Activated CD4-positive, alpha-beta memory T cell treated with anti-CD3 and anti-CD28 coated beads, Interleukin-2, amount 10 ng/mL, durations not matched to agents 7 days and 5 days (primary cell): ENCODE measurements at places on chromosomes 1 and 21. TPM values are rescaled to one million over a fixed set of nuclear protein-coding genes. Genes with fewer than 3 reads are reported as not detected.

DNA sequence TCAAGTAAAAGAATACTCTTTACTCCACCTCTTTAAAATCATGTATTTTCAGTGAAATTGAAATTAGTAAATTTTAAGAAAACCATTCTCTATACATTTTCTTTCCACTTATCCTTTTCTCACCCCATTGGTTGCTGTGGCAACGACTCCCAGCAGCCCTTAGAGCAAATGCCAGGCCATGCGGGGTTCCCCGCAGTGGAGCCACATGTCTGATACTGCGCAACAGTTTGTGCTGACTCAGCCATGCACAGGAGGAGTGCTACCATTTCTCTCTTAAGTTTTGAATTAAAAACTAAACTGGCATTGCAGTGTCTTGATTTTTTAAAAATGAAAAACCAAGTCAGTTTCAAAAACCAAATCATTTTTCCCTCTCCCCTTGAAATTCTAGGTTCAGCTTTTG, 214.1 kb upstream of the L1TD1 start:
- H3K4me1 ChIP-seq = no peaks in the 10 kb centered on the region
- no peak overlapping the region for H3K27ac ChIP-seq
- no peaks in the 10 kb centered on the region for H3K36me3 ChIP-seq
- H3K27me3 ChIP-seq = no peaks in the 10 kb centered on the region
- no peak for DNase-seq

RNF207 gene
- 16.4 TPM for total RNA-seq

ZBTB8A gene
- total RNA-seq = 0.20 TPM

MAP7D1 gene
- total RNA-seq = 221 TPM

GRCh38 chr1:14254251-14254650, 344.2 kb upstream of the KAZN start:
- H3K27ac ChIP-seq = no peak overlapping the region
- H3K27me3 ChIP-seq = no peaks in the 10 kb centered on the region
- DNase-seq = no peak

NECTIN4 gene
- total RNA-seq = not detected

DNA sequence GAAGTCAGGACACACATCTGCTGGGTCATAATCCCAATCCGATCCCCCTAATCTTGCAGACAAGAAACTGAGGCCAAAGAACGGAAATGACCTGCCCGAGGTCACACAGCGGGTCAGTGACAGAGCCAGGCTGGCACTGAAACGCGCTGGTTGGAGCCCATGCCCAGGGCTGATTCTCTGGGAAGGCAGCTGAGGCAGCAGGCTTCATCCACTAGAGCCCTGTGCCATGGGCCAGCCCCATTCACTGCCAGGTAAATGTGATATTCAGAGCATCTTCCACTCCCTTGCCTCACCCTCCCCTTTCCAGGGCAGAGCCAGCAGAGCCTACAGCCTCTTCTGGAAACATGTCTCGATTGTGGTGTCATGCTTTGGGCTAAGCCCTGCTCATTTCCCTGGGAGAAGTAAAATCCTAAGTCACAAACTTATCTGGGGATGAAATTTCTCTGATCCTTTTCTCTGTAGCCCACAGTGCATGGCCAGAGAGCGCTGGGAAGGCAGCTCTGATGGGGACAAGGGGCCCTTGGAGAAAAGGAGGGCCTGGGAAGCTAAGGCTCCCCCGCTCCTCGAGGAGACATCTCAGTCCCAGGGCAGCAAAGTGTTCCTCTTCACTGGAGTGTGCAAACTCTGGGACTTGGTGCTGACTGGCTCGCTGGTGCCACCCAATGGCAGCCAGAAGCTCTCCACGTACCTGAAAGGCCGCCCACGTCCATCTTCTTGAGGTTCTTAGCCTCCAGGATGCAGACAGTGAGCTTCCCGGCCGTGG, 110.4 kb downstream of the SYT2 start:
- no peak overlapping the region for H3K27ac ChIP-seq
- H3K27me3 ChIP-seq = no peaks in the 10 kb centered on the region
- no peaks in the 10 kb centered on the region for H3K36me3 ChIP-seq
- peaks cover 5% of the 10 kb centered on the region for H3K4me1 ChIP-seq
- DNase-seq = peak; percentile 41

CAMK1G gene
- not detected for total RNA-seq

LRRN2 gene
- 0.10 TPM for total RNA-seq

PLA2G4A gene
- total RNA-seq = 0.13 TPM

- H3K27ac ChIP-seq = no peak overlapping the region
- no peaks in the 10 kb centered on the region for H3K36me3 ChIP-seq
- no peak overlapping the region for H3K4me3 ChIP-seq
- DNase-seq = no peak
- H3K27me3 ChIP-seq = peaks cover 18% of the 10 kb centered on the region
- no peaks in the 10 kb centered on the region for H3K4me1 ChIP-seq
Measured at GRCh38 chr1:9437961-9438430, 101.3 kb upstream of the SLC25A33 start.

DNA sequence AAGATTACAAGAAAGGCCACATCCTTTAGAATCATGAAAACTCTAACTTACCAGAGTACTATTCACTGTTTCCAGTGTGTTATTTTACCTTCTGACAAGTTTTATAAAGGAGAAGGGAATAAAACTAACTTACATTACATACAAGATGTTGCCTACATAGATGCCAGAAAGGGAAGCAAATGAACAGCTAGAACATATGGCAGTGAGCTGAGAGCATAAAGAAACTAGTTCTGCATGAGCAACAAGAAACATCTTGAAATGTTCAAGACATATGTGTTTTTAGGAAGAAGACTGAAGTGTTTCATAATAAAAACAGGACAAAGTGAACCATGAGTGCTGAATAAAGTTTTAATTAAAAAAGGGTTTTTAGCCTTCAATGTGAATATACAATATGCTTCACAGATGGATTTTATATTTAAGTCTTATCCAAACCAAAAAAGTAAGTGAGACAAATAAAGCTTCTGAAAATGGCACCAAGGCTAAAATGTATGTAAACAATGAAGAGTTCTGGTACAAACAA, 39.4 kb downstream of the SLC5A9 start:
- peaks cover 3% of the 10 kb centered on the region for H3K27me3 ChIP-seq
- H3K36me3 ChIP-seq = no peaks in the 10 kb centered on the region
- no peak overlapping the region for H3K4me3 ChIP-seq

DNA sequence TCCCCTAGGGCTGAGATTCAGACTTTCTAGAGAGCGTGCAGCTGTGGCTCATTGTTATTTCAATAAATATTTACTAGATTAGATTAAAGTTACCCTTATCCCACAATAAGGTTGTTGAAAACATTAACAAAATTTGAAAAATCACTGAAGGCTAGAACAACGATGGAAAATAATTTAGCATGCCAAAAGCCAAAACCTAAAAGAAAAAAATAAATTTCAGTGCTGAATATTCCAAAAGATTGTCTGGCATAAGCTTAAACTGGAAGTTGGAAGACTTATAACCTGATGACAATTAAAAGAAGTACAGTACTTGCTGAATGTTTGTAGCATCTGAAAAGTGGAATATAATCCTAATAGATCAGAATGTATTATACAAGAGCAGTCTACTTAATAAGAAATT, 221.3 kb downstream of the USH2A start:
- no peak overlapping the region for H3K4me3 ChIP-seq
- no peaks in the 10 kb centered on the region for H3K4me1 ChIP-seq
- H3K27me3 ChIP-seq = no peaks in the 10 kb centered on the region
- no peak overlapping the region for H3K27ac ChIP-seq

GRCh38 chr1:180566026-180566425, 7.3 kb downstream of the OVAAL start:
- no peaks in the 10 kb centered on the region for H3K36me3 ChIP-seq
- H3K27me3 ChIP-seq = peaks cover 40% of the 10 kb centered on the region
- DNase-seq = no peak
- H3K4me1 ChIP-seq = peaks cover under 1% of the 10 kb centered on the region
- no peak overlapping the region for H3K27ac ChIP-seq

DNA sequence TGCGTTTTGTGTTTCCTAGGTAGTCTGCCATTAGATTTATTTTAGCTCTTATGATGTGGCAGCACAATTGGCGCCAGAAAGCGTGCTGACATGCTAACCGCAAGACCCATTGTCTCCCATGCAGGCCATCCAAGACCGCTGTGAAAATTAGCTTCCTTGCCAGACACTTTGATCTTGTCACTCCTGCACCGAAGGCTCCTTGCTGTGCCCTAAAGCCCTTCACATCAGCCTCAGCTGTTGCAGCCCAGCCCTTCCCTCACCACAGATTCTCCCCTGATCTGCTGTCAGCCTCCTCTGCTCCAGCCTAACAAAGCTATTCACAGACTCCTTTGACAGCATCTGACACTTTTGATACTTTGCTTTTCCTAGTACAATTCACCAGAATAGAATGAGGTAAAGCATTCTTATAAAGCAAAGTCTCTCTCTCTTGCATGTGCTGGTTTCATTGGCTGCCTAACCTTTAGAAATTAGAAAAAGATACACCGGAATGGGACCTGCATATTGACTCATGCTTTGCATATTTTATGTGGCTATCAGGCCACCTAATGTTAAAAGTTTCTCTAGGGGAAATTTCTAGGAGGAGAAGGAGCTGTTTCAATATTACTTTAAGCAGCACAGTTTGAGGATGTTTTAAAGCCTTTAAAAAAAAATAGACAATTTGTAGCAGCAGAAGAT, 280.3 kb upstream of the FMN2 start:
- H3K4me3 ChIP-seq = no peak overlapping the region
- peaks cover 42% of the 10 kb centered on the region for H3K4me1 ChIP-seq
- H3K27me3 ChIP-seq = no peaks in the 10 kb centered on the region

GRCh38 chr1:201632364-201632952, 93.5 kb downstream of the NAV1 start:
- H3K36me3 ChIP-seq = no peaks in the 10 kb centered on the region
- H3K27ac ChIP-seq = no peak overlapping the region
- DNase-seq = no peak
- no peaks in the 10 kb centered on the region for H3K27me3 ChIP-seq
- no peaks in the 10 kb centered on the region for H3K4me1 ChIP-seq
- H3K4me3 ChIP-seq = no peak overlapping the region

DNA sequence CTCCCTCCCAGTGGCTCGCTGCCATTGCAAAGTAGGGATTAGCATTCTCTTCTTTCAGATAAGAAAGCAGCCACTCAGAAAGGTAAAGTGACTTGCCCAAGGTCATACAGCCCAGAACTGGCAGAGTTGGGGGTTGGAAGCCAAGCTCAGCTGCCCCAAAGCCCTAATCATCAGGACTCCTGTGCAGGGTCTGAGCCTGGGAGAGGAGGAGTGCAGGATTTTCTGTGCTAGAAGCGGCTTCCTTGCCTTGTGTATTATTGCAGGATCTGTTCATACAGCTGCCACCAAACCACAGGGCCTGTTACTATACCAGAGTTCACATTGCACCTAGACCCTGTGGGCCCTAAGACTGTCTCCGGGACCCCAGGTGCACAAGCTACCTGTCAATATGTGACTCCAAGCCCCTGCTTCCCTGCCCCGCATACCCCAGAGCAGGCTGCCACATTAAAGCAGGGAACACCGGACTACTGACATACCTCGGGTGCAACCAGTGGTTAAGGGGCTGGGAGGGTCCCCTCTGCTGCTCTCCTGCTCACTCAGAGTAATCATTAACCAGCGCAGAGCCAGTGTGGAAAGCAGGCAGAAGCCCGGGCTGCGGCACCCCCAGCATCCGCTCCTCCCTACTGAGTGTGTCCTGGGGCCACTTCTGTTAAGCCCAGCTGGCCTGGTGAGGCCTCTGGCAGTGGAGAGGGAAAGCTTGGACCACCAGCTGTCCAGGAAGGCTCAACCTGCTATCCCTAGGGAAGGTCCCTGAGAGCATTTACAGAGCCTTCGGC, 15.8 kb downstream of the HSPG2 start:
- no peaks in the 10 kb centered on the region for H3K4me1 ChIP-seq
- DNase-seq = no peak
- H3K36me3 ChIP-seq = no peaks in the 10 kb centered on the region
- no peaks in the 10 kb centered on the region for H3K27me3 ChIP-seq

DNA sequence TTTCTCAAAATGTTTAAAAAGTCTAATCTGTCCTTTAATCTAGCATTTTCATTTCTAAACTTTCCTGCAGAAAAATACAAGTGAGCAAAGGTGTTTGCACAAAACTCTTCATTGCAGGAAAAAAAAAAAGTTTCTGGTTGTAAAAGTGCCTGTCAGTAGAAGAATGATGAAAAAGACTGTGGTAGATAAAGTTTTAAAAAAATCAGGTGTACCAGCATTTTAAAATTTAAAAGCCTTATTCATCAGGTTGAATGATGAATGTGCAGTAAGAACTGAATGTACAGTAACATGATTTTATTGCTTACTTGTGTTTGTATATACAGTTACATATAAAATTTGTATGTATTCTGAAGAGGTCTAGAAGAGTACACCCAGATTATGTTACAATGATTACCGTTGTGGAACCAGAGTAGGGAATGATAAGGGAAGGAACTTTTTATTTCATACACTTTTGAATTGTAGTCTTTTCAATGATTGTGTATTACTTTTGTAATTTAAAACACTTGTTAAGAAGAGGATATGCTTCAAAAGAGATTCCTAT, 54.0 kb downstream of the FNBP1L start:
- H3K4me3 ChIP-seq = no peak overlapping the region
- H3K36me3 ChIP-seq = no peaks in the 10 kb centered on the region
- no peak overlapping the region for H3K27ac ChIP-seq
- H3K27me3 ChIP-seq = peaks cover 18% of the 10 kb centered on the region
- no peaks in the 10 kb centered on the region for H3K4me1 ChIP-seq
- DNase-seq = no peak

DNA sequence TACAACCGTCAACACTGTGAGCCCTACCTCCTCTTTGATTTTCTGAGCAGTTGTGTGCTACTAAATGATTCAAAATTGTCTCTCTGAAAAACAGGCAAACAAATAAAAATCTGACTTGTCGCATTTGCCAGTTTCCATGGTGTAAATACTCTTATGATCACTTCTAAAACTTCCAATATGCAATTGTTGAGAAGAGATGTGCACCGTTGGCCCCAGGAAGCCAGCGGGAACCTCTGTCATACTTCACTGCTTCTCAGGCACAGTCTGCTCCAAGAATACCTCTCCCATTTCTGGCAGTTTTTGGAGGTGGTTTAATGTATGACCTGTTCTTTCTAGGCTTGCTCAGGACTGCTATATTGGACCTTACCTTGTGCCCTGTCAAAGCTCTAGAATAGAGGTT, 196.0 kb upstream of the NCAM2 start:
- no peak for DNase-seq
- no peaks in the 10 kb centered on the region for H3K4me1 ChIP-seq
- no peaks in the 10 kb centered on the region for H3K36me3 ChIP-seq
- no peak overlapping the region for H3K4me3 ChIP-seq

OR2T29 gene
- not detected for total RNA-seq

HAX1 gene
- 141 TPM for total RNA-seq

DNA sequence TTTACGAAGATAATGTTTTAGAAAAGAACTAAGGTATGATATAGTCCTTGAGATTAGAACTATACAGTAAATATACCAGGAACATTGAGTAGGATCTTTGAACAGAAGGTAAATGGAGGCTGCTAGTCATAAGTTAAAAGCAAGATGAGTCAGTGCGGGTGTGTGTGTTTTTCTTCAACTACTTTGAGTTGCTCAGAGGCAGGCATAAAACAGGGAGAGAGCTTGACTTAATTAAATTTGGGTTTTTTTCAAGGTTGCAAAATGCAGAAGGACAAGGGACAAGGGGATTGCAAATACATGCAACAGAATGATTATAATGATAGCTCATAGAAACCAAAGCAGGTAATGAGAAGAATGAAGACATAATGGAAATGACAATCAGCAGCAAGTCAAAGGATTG, 815.1 kb downstream of the NCAM2 start:
- H3K36me3 ChIP-seq = no peaks in the 10 kb centered on the region
- no peaks in the 10 kb centered on the region for H3K4me1 ChIP-seq
- DNase-seq = no peak
- no peak overlapping the region for H3K4me3 ChIP-seq
- no peaks in the 10 kb centered on the region for H3K27me3 ChIP-seq

GRCh38 chr21:24023402-24023801, 1583.9 kb downstream of the MRPL39 start:
- no peaks in the 10 kb centered on the region for H3K4me1 ChIP-seq
- no peaks in the 10 kb centered on the region for H3K36me3 ChIP-seq
- H3K4me3 ChIP-seq = no peak overlapping the region
- no peak for DNase-seq
- H3K27ac ChIP-seq = no peak overlapping the region
